ENCODE measurements at places on chromosomes 13 and 19. TPM values are rescaled to one million over a fixed set of nuclear protein-coding genes. Genes with fewer than 3 reads are reported as not detected.

Gene OLFM4
- not detected for total RNA-seq

GRCh38 chr13:101398920-101399319 is 17.4 kb downstream of the NALCN start:
- no peaks in the 10 kb centered on the region for H3K4me1 ChIP-seq
- H3K27me3 ChIP-seq, result no peaks in the 10 kb centered on the region
- peak; percentile 6 for DNase-seq
- no peak overlapping the region for H3K4me3 ChIP-seq
- H3K27ac ChIP-seq, result no peak overlapping the region
- H3K36me3 ChIP-seq, result no peaks in the 10 kb centered on the region

DNA sequence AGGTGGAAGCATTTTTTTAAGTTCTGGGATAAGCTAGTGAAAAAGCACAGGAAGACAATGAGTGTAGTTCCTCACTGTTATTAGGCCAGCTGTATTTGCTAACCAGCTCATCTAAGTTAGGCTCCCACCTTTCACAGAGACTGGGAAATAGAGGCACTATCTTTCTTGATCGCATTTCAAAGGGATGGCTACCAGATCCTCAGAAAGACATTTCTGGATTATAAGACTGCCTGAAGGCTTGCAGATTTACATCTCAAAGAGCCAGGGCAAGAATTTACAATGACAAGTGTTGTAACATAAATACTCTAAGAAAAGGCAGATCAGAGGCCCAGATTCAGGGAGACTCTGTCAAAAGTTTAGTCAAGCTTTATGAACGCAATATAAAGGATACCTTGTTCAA is 1005.5 kb downstream of the PCDH9 start:
- H3K4me3 ChIP-seq, result no peak overlapping the region
- DNase-seq, result no peak
- H3K27ac ChIP-seq, result no peak overlapping the region

DNA sequence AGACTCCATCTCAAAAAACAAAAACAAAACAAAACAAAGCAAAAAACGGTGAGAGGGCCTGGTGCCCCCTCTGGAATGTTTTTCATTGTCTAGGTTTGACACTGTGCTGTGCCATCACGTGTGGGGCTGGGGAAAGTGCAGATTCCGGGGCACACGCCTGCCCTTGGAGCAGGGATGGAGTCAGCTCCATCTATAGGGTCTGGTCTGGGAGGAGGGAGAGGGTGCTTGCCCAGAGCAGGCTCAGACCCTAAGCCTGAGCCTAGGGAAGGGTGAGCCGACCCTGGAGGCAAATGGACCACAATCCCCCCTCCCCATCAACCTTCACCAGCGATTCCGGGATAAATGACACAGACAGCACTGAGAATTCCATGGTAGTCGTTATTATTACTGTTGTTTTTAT is 10.9 kb upstream of the ZBTB32 start:
- no peak for DNase-seq
- H3K4me3 ChIP-seq, result no peak overlapping the region
- H3K27me3 ChIP-seq, result no peaks in the 10 kb centered on the region
- H3K36me3 ChIP-seq, result no peaks in the 10 kb centered on the region

GRCh38 chr13:35157143-35157755 is 215.2 kb downstream of the NBEA start:
- no peaks in the 10 kb centered on the region for H3K4me1 ChIP-seq
- DNase-seq, result peak; percentile 49
- H3K27ac ChIP-seq, result no peak overlapping the region
- H3K27me3 ChIP-seq, result no peaks in the 10 kb centered on the region

DNA sequence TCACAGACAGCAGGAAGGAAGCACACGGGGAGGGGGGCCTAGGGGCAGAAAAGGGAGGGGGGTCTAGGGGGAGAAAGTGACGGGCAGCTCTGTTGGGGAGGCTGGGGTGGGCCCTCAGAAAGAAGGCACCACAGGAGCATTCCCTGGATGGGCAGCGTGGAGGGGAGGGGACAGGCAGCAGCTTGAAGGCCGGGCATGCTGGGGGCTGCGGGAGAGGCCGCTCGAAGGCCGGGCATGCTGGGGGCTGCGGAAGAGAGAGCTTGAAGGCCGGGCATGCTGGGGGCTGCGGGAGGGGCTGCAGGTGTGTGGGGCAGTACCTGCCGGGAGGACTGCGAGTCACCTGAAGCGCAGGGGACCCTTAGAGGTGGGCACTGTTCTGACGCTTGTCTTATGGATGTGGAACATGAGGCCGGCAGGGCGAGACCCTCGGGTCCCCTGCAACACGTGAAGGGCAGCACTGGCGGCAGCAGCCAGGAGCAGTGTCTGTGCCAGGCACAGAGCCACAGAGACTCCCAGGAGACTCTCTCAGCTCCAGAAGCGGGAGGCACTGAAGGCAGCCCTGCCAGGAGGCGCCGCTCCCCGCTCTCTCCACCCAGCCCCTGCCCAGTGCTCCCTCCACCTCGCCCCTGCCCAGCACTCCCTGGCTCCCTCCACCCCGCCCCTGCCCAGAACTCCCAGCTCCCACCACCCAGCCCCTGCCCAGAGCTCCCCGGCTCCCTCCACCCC is 13.3 kb downstream of the ZNF787 start:
- H3K36me3 ChIP-seq, result no peaks in the 10 kb centered on the region
- peaks cover 48% of the 10 kb centered on the region for H3K4me1 ChIP-seq
- H3K27me3 ChIP-seq, result no peaks in the 10 kb centered on the region
- no peak overlapping the region for H3K27ac ChIP-seq
- DNase-seq, result no peak

DNA sequence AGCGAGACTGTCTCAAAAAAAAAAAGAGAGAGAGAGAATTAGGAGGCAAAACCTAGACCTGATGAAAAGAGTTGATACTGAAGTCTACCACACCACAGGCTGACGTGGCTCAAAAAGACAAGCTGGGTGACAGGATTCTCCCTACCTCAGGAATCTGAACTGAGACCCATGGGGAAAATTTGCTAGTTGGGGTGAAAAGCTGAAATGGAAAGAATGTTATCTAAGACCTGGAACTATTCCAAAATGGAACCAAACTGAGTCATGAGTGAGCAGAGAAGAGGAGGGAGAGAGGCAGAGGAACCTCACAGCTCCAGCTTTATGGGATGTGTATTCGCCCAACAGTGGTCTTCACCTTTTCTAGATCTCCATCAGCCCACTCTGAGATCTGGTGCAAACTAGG is 11.7 kb downstream of the SMG9 start:
- peak; percentile 81 for DNase-seq
- H3K4me1 ChIP-seq, result no peaks in the 10 kb centered on the region
- no peak overlapping the region for H3K27ac ChIP-seq

- H3K36me3 ChIP-seq, result no peaks in the 10 kb centered on the region
- H3K27me3 ChIP-seq, result no peaks in the 10 kb centered on the region
- H3K4me1 ChIP-seq, result no peaks in the 10 kb centered on the region
- DNase-seq, result peak; percentile 80
Observed at GRCh38 chr13:107351305-107351704, 783.4 kb upstream of the ARGLU1 start.

DNA sequence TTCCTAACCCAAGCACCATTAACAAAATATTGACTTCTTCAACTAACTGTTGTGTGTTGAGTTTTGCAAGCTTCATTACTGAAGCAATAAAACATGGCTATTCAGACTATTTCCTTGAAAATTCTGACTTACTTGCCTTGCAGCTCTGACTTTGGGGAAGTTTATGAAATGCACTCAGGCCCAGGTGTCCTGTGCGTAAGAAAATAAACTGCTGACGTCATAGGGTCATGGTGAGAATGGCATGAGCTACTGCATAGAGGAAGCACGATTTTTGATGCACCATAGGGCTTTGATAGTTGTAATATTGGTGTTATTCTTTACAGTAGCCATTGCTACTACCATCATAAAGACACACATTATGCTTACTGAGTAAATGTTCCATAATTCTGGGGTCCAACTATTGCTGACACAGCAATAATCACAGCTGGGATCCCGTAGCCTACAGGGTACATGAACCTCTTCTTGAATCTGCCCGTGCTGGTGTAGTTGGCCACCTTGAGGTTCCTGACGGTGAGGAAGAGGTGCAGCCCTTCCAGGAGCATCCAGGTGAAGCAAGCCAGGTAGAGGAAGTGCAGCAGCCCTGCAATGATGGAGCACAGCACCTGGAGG is 57.9 kb downstream of the MBD3L2B start:
- H3K36me3 ChIP-seq, result no peaks in the 10 kb centered on the region
- H3K4me3 ChIP-seq, result no peak overlapping the region
- DNase-seq, result no peak
- H3K27ac ChIP-seq, result no peak overlapping the region
- no peaks in the 10 kb centered on the region for H3K27me3 ChIP-seq

DNA sequence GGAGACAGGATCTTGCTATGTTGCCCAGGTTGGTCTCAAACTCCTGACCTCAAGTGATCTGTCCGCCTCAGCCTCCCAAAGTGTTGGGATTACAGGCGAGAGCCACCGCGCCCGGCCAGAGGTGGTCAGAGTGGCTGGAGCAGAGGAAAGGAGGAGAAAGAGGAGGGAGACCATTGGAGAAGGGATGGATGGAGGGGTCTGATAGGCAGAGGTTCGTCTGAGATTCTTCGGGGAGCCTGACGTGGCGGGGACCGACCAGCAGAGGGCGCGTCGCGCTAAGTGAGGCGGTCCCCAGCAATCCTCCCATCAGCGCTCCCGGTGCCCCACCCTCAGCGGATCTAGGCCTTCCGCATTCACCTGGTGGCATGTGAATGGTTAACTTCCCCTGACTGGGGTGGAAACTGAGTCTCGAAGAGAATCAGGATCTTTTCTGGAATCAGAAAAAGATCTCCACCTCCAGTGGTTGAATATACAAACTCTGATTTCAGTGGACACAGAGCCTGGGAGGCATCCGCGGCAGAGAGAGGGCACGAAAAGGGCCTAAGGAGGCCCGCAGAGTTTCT is 8.8 kb downstream of the GTPBP3 start:
- H3K4me3 ChIP-seq, result no peak overlapping the region

GRCh38 chr13:19836472-19836871 is 27.0 kb downstream of the ZMYM5 start:
- H3K27me3 ChIP-seq, result no peaks in the 10 kb centered on the region
- no peak overlapping the region for H3K27ac ChIP-seq
- H3K4me3 ChIP-seq, result no peak overlapping the region
- no peaks in the 10 kb centered on the region for H3K4me1 ChIP-seq
- no peak for DNase-seq

- H3K27me3 ChIP-seq, result no peaks in the 10 kb centered on the region
- no peaks in the 10 kb centered on the region for H3K4me1 ChIP-seq
- no peak for DNase-seq
- H3K4me3 ChIP-seq, result no peak overlapping the region
Observed at GRCh38 chr13:40503011-40503410, 163.4 kb downstream of the FOXO1 start.

GRCh38 chr19:23403581-23404324 is 8.5 kb upstream of the ZNF91 start:
- no peak overlapping the region for H3K27ac ChIP-seq
- no peak overlapping the region for H3K4me3 ChIP-seq
- no peaks in the 10 kb centered on the region for H3K27me3 ChIP-seq
- DNase-seq, result no peak
- H3K36me3 ChIP-seq, result no peaks in the 10 kb centered on the region
- H3K4me1 ChIP-seq, result no peaks in the 10 kb centered on the region

- H3K27ac ChIP-seq, result no peak overlapping the region
- H3K36me3 ChIP-seq, result no peaks in the 10 kb centered on the region
- no peaks in the 10 kb centered on the region for H3K27me3 ChIP-seq
- H3K4me1 ChIP-seq, result no peaks in the 10 kb centered on the region
- peak; percentile 75 for DNase-seq
Observed at GRCh38 chr19:728011-728410, 19.3 kb downstream of the PALM start.

- no peak for DNase-seq
- H3K36me3 ChIP-seq, result no peaks in the 10 kb centered on the region
- no peak overlapping the region for H3K4me3 ChIP-seq
- H3K27me3 ChIP-seq, result no peaks in the 10 kb centered on the region
- no peaks in the 10 kb centered on the region for H3K4me1 ChIP-seq
- H3K27ac ChIP-seq, result no peak overlapping the region
Observed at GRCh38 chr13:60629158-60629557, 232.1 kb downstream of the TDRD3 start.
